GM12878 (cell line): ENCODE measurements at places on chromosomes 13 and 19. TPM values are rescaled to one million over a fixed set of nuclear protein-coding genes. Genes with fewer than 3 reads are reported as not detected.

The IGFL2 gene
- 0.39 TPM in 1 of 2 replicates, not detected in the other for polyA plus RNA-seq

The ZNF99 gene
- not detected in 2 replicates for polyA plus RNA-seq

The ZNF284 gene
- polyA plus RNA-seq = 0.46 and 0.60 TPM in 2 replicates

The R3HDM4 gene
- polyA plus RNA-seq = 38.2 and 44.0 TPM in 2 replicates

The FSD1 gene
- 4.0 and 6.2 TPM in 2 replicates for polyA plus RNA-seq

The GRIK5 gene
- polyA plus RNA-seq = not detected in 2 replicates

The HCST gene
- polyA plus RNA-seq = 41.9 and 49.5 TPM in 2 replicates

The CACNA1A gene
- 2.7 and 3.0 TPM in 2 replicates for polyA plus RNA-seq

The ZNF382 gene
- 0.57 and 0.74 TPM in 2 replicates for polyA plus RNA-seq

The PRRG2 gene
- 0.81 and 1.1 TPM in 2 replicates for polyA plus RNA-seq

The STX10 gene
- polyA plus RNA-seq = 50.4 and 52.8 TPM in 2 replicates

The C5AR1 gene
- 0.29 and 0.40 TPM in 2 replicates for polyA plus RNA-seq

The PSMD8 gene
- polyA plus RNA-seq = 327 and 341 TPM in 2 replicates

The BRME1 gene
- 1.1 TPM in 2 replicates for polyA plus RNA-seq

The ZNF91 gene
- polyA plus RNA-seq = 8.9 and 10.8 TPM in 2 replicates

The EFNB2 gene
- 0.12 TPM in 1 of 2 replicates, not detected in the other for polyA plus RNA-seq

The ELANE gene
- polyA plus RNA-seq = not detected in 2 replicates

The ZNF709 gene
- 0.75 and 0.84 TPM in 2 replicates for polyA plus RNA-seq

The SIAH3 gene
- not detected in 2 replicates for polyA plus RNA-seq

The LIPE gene
- polyA plus RNA-seq = 8.2 and 11.5 TPM in 2 replicates

The CPB2 gene
- 0.77 and 0.87 TPM in 2 replicates for polyA plus RNA-seq

The PSG11 gene
- polyA plus RNA-seq = not detected in 2 replicates

The KIR2DL4 gene
- not detected in 2 replicates for polyA plus RNA-seq

The SULT2A1 gene
- not detected in 2 replicates for polyA plus RNA-seq

The CEACAM21 gene
- polyA plus RNA-seq = 9.8 and 12.1 TPM in 2 replicates

The ZNF223 gene
- 0.20 and 0.26 TPM in 2 replicates for polyA plus RNA-seq

The RPL36 gene
- 2,328 and 2,522 TPM in 2 replicates for polyA plus RNA-seq

The ZNF440 gene
- polyA plus RNA-seq = 2.8 and 3.9 TPM in 2 replicates

The DIS3 gene
- 34.9 and 35.4 TPM in 2 replicates for polyA plus RNA-seq

The ITGBL1 gene
- polyA plus RNA-seq = not detected in 2 replicates

The RGL3 gene
- polyA plus RNA-seq = not detected in 2 replicates
